Muscle of arm (tissue), 14 donors: ENCODE measurements at places on chromosomes 11 and 22. TPM values are rescaled to one million over a fixed set of nuclear protein-coding genes. Genes with fewer than 3 reads are reported as not detected.

KCTD17 gene
- 15.0 TPM for polyA plus RNA-seq

CFAP300 gene
- polyA plus RNA-seq: 4.4 TPM

THRSP gene
- polyA plus RNA-seq: 0.58 TPM

DDIAS gene
- 6.3 TPM for polyA plus RNA-seq

SLC22A8 gene
- polyA plus RNA-seq: not detected

- DNase-seq: no peak
Observed at GRCh38 chr22:47188261-47189055, 426.0 kb downstream of the TBC1D22A start.
